ENCODE measurements at places on chromosomes 2 and 18. TPM values are rescaled to one million over a fixed set of nuclear protein-coding genes. Genes with fewer than 3 reads are reported as not detected.
A peak's percentile ranks its signal among the peaks of the same experiment; 100 is the strongest.

The LRRC30 gene
- total RNA-seq = 0.14 TPM

The POU3F3 gene
- 0.14 TPM for total RNA-seq

The FRZB gene
- total RNA-seq = 2.5 TPM

The ANKRD30B gene
- not detected for total RNA-seq

The CFAP221 gene
- 0.14 TPM for total RNA-seq

The TCF7L1 gene
- total RNA-seq = 0.90 TPM

The SLC23A3 gene
- total RNA-seq = 0.47 TPM

The WIPF1 gene
- 21.9 TPM for total RNA-seq

The AUP1 gene
- total RNA-seq = 59.5 TPM

The LRATD1 gene
- 2.1 TPM for total RNA-seq

- no peak for DNase-seq
These were observed 28.9 kb upstream of the PPM1B start for GRCh38 chr2:44139741-44140140.

- DNase-seq = no peak
These were observed 558.2 kb downstream of the SUCLG1 start for GRCh38 chr2:83900862-83901261.

GRCh38 chr2:148503516-148503915 lies 141.0 kb upstream of the EPC2 start:
- no peak for DNase-seq

- no peak for DNase-seq
These were observed 30.9 kb upstream of the KCMF1 start for GRCh38 chr2:84940088-84940470.

GRCh38 chr2:127721311-127721977 lies 20.1 kb downstream of the SFT2D3 start:
- DNase-seq = no peak

DNA sequence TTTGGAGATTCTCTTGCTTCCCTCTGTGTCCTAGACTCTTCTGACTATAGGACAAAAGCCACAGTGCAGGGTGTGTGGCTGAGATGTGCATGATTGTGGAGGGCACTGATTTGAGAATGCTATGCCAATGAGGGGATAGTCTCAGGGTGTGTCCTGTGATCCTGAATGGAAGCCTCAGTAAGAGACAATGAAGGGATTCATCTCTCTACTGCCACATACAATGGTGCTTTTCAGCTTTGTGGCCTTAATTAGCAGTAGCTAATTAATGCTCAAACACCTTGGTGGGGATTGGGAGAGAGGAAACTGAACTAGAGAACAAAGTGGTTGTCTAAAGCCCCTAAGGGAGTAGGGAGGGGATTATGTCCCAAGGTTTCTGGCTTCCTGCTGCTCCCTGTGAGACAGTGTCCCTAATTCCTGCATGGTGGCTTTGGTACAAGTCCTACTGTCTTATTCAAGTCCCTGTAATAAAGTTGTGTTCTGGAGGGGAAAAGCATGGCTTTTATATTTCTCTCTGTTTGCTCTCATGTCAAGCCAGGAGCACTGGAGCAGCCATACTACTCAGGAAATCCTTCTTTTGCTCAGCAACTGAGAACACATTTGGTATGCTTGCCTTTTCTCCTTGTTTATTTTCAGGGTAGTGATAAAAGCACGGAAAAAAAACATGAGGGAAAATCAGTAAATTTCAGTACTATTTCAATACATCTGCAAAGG lies 415.2 kb upstream of the TCF4 start:
- no peak for DNase-seq

- no peak for DNase-seq
These were observed 22.0 kb downstream of the KATNAL2 start for GRCh38 chr18:46939337-46939963.

GRCh38 chr2:203623096-203623495 lies 83.3 kb upstream of the CD28 start:
- DNase-seq = no peak

DNA sequence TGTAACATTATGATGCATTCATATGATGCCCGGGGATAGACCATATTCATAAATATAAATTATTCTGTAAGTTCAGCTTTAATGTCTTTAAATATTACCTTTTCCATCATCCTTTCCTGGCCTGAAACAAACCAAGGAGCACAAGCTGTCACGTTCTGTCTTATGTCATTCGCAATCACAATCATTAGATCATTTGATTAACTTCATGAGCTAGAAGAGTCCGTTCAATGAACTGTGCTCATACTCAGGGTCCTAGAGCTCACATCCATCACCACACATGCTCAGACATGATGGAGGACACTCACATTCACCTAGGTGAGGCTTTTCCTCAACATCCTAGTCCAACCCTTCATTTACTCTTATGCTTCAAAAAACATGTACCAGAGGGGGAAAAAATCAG lies 599.0 kb upstream of the ID2 start:
- no peak for DNase-seq

DNA sequence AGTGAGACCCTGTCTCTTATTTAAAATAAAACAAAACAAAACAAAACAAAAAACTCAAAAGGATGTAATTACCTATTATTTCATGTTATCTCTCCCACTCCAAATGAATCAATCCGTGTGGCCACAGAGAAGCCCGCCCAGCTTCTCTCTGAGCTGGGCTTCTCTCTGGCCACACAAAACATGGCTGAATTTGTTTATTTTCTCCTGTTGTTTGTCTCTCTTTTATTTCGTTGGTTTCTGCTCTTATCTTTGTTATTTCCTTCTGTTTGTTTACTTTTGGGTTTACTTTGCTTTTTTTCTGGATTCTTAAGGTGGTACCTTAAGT lies 1.5 kb upstream of the TRABD2A start:
- DNase-seq = no peak

GRCh38 chr2:133483181-133483580 lies 85.1 kb downstream of the NCKAP5 start:
- no peak for DNase-seq

GRCh38 chr2:6579281-6579680 lies 286.4 kb downstream of the CMPK2 start:
- no peak for DNase-seq

GRCh38 chr2:10246831-10247230 lies 55.9 kb upstream of the HPCAL1 start:
- no peak for DNase-seq

DNA sequence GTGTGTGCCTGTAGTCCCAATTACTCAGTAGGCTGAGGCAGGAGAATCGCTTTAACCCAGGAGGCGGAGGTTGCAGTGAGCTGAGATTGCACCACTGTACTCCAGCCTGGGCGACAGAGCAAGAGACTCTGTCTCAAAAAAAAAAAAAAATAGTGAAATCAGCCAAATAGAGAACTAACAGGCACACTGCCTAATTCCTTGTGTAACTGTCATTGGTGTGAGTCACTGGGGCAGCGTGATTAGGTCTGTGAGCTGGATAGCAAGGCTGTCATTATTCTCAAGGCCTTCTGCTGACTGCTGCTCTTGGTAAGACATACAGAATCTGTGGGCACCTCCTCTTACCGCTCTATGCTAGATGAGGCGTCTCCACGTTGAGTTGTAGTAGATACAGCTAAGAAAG lies 270.3 kb downstream of the NEDD4L start:
- DNase-seq = no peak

- no peak for DNase-seq
These were observed 161.1 kb downstream of the SLC39A10 start for GRCh38 chr2:195818106-195818505.

DNA sequence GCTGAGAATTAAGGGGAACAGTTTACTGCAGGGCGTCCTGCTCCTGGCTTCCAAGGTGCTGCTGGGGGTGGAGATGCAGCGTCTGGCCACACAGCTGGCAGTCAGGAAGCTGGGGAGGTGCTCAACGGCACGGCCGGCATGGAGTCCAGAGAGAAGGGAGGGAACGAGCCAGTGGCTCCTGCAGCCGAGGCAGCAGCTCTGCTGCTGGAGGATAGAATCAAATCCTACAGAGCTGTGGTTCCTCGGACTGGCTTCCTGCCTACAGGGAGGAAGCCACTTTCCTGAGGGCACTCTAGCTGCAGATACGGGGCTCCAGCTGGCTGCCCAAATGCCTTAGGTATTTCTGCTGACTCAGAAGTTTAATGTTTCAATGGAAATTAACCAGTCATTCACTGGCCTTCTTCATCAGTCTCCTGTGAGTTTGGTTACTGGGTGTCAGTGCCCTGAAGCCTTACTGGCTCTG lies 266.3 kb downstream of the TWIST2 start:
- no peak for DNase-seq

- DNase-seq = no peak
These were observed 147.0 kb upstream of the KLHL14 start for GRCh38 chr18:32919799-32920198.

DNA sequence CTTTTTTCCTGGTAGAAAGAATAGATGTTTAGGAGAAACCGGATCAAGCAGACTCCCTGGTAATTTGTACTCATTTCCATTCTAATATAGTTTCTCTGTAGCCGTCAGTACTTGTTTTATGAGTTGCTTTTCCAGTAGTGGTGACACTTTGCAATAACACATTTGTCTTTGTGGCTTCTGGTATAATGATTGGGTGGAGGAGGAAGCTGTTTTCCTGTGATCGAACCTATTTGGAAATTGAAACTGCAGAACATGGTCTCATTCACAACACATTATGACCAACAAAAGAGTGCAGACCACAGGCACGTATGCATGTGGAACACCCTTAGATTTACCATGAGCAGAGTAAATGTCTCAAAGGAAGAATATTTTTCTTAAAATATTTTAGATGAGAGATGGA lies 7.6 kb upstream of the SERPINB12 start:
- no peak for DNase-seq

- no peak for DNase-seq
These were observed 7.5 kb downstream of the NRP2 start for GRCh38 chr2:205689820-205690219.

DNA sequence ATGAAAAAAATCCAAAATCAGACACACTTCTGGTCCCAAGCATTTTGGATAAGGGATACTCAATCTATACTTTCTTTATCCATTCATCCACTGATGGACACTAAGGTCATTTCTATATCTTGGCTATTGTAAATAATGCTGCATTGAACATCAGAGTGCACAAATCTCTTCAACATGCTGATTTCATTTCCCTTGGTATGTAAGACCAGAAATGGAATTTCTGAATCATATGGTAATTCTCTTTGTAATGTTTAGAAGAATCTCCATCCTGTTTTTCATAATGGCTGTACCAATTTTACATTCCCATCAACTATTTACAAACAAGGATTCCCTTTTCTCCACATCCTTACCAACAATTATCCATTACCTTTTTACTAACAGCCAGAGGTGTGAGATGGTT lies 33.7 kb upstream of the MCM6 start:
- no peak for DNase-seq

DNA sequence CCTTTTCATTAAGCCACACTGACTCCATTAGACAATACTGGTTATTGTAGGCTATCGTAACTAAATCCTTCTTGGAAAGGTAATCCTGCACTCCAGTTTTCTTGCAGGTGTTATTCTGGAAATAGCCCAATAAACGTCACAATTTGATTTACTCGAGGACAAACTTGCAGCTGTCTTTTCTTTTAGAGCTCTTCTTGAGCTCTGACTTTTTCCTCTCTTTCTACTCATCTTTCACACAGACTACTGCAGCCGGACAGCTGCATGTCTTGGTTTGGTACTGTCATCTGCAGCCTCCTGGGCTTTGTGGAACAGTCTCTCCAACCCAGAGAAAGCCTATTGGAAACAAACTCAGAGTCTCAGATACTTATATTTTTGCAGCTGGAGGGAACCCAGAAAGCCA lies 23.0 kb upstream of the MSGN1 start:
- no peak for DNase-seq

- DNase-seq = no peak
These were observed 297.9 kb downstream of the EN1 start for GRCh38 chr2:118549503-118549902.

GRCh38 chr2:134170294-134170693 lies 83.6 kb upstream of the MGAT5 start:
- DNase-seq = no peak

- DNase-seq = peak; percentile 49
These were observed 270.2 kb upstream of the RAB6C start for GRCh38 chr2:129709001-129709955.

- DNase-seq = no peak
These were observed 30.7 kb downstream of the IMPA2 start for GRCh38 chr18:12011957-12012549.

DNA sequence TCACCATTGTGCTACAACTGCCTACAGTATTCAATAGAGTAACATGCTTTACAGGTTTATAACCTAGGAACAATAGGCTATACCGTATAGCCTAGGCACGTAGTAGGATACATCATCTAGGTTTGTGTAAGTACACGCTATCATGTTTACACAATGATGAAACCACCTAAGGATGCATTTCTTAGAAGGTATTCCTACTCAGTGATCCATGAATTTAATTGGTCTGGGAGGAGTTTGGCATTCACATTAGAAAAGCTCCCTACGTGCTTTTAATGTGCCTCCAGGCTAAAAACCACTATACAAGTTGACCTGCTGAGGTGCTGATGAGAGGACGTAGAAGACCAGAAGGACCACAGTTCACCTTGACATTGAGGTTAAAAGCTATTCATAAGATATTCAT lies 154.5 kb upstream of the LRRTM1 start:
- DNase-seq = no peak

DNA sequence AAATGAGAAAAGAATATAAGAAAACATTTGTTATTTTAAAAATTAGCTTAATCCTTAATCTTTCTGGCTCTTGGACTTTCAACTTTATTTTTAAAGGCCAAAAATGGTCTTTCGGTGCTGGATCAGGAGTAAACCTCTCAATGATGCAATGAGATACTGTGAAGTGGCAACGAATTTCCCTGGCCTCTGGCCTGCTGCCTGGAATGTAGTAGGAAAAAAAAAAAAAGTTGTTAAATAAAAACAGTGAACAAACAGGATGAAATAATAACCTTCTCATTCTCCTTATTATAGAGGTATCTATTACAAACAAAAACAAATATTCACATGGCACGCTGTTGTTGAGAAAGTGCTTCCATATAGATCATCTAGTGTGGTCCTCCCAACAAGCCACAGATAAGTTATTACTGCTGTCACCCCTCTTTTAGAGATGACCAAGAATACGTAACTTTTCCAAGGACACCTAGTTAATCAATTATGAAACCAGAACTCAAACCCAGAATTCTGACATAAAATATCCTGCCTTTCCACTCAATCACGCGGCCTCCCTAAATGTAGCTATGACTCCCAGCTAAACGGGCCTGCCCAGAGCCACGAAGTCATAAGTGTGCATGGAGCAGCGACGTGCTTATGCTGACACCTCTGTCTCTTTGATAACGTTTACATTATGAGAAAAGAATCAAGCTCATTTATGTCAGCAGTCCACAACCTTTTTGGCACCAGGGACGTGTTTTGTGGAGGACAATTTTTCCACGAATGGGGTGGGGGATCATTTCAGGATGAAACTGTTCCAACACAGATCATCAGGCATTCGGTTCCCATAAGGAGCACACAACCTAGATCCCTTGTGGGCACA lies 170.9 kb downstream of the BCL2 start:
- DNase-seq = no peak

All from thymus (tissue), 14 donors.